Stimulated activated CD4-positive, alpha-beta T cell treated with anti-CD3 and anti-CD28 coated beads, Interleukin-1b, Interleukin-23, amount 100 ng/mL, for 1 hour (primary cell): ENCODE measurements at places on chromosomes 16 and 17.

DNA sequence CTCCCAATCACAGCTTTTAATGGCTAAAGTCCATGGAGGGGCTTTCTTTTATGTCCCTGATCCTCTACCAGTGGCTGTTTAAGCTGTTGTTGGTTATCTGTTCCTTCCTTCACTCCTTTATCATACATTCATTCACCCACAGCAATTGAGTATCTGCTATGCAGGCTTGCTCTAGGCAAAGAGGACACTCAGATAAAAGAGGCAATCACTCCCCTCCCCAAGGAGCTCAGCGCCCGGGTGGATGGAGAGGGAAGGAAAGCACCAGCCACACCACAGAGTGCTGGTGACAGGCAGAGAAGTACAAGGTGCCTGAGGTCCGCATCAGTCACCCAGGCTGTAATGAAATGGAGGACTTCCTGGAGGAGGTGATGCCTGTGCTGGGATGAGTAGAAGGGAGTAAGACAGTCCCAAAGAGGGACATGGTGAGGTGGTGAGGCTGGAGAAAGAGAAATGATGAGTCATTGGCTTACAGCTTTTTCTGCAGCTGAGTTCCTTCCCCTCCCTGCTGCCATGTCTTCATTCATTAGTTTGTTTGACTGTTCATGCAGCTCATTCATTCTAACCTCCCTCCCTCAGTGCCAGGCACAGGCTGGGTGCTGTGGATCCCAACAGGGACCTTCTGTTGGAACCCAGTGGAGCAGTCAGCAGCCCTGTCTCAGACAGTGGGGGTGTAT, 12.8 kb upstream of the NGFR start:
- no peak for DNase-seq

DNA sequence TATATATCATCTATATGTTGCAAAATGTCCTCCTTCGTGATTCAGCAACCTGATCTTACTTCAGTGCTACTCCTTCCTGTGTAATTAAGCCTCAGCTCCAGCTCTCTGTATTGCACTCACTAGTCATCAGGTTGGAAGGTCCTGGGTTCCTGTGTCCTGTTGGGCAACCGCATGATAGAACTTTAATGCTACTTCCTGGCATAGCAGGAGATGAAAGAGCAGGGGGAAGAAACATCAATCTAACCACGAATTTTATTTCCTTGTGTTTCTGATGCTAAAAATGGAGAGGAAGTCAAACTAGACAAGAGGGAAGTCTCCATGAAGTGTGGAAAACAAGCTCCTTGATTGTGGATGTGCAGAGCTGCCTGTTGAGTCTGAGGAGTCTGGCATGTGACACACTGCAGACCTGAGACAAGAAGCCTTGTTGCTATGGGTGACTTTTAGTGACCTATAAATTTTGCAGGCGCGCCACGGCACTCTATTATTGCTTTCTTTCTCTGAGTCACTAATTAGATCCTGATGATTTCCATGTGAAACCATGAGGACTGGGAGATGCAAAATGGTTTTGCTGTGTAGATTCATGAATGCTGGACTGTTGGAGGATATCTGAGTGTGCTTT, 25.6 kb downstream of the IGSF6 start:
- no peak for DNase-seq

GRCh38 chr17:50187394-50187725, 14.1 kb downstream of the COL1A1 start:
- no peak for DNase-seq

GRCh38 chr16:3520413-3520812, 19.6 kb downstream of the CLUAP1 start:
- no peak for DNase-seq

DNA sequence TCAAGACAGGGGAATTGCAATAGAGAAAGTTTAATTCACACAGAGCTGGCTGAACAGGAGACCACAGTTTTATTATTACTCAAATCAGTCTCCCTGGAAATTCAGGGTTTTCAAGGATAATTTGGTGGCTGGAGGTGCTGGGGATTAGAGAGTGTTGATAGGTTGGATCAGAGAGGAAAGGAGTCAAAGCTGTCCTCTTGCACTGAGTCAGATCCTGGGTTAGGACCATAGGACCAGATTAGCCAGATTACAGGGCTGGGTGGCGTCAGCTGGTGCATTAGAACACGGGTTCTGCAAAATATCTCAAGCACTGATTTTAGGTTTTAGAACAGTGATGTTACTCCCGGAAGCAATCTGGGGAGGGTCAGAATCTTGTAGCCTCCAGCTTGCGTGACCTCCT, 1.8 kb upstream of the NSMCE1 start:
- DNase-seq = no peak

DNA sequence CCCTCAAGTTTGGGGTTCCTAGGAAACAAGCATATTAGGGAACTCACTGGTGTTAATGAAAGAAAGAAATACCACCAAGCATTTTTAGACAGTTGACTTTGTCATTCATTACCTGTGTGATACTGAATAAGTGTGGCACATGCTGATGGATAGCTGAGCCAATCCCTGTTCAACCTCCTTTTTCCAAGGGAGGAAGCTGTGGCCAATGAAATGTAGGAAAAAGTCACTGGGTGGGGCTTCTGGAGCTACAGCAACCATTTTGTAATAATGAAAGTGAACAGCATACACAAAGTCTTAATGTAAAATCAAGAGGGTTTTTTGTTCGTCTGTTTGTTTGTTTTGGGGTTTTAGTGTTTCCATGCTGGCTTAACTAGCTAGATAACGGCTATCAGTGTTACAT, 254.3 kb upstream of the SALL1 start:
- DNase-seq = no peak

DNA sequence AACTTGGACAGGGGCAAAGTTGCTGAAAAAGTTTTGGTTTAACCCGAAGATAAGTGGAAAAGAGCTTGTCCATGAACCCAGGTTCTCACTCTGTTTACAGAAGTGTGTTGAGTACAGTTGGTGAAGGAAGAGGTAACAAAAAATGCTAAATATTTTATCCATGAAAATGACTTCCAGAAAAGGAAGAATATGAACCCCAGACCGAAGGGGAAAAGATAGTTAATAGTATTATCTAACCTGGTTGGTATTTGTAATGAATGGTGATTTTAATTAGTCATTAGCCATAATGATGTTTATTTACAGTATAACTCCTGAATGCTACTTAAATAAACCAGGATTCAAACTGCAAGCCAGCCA, 574 bp upstream of the TMEM106A start:
- no peak for DNase-seq

DNA sequence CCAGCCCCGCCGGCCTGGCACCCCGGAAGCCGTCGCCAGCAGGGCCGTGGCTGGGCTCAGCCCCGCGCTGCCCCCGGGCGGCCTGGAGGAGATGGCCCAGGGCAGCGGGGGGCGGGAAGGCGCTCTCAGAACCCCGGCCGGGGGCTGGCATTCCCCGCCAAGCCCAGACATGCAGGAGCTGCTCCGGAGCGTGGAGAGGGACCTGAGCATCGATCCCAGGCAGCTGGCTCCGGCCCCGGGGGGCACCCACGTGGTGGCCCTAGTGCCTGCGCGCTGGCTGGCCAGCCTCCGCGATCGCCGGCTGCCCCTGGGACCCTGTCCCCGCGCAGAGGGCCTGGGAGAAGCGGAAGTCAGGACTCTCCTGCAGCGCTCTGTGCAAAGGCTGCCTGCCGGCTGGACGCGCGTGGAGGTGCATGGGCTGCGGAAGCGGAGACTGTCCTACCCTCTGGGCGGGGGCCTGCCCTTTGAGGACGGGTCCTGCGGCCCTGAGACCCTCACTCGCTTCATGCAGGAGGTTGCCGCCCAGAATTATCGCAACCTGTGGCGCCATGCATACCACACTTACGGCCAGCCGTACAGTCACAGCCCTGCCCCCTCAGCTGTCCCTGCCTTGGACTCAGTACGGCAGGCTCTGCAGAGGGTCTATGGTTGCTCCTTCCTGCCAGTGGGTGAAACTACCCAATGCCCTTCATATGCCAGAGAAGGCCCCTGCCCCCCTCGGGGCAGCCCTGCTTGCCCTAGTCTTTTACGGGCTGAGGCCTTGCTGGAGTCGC, 551 bp downstream of the WDR81 start:
- DNase-seq = no peak

GRCh38 chr16:89917773-89918452, 749 bp upstream of the MC1R start:
- DNase-seq = peak; percentile 21

- DNase-seq = no peak
These were observed 283.6 kb downstream of the ABCC12 start for GRCh38 chr16:47872225-47872624.

- no peak for DNase-seq
These were observed 113.2 kb upstream of the SDK2 start for GRCh38 chr17:73757420-73757819.

DNA sequence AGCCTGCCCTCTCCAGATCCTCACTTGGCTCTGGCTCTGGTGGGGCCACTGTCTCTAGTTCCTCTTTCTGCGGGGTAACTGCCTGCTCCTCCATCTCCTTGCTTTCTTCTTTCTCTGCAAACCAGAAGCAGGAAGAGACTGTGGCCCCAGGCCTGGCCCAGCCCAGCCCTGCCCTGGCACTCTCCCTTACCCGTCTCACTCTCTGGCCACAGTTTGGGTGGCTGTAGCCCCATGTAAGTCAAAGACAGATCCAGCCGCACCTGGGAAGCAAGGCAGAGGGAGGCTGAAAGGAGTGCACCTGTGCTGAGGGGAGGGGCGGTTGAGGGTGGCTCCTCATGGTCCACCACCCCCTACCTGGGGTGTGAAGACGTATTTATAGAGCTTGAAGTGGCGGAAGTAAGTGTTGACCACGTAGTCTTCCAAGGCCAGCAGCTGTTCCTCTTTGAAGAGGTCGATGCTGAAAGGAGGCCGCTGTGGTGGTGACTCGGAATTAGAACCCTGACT, 2.8 kb downstream of the CFAP119 start:
- DNase-seq = no peak

DNA sequence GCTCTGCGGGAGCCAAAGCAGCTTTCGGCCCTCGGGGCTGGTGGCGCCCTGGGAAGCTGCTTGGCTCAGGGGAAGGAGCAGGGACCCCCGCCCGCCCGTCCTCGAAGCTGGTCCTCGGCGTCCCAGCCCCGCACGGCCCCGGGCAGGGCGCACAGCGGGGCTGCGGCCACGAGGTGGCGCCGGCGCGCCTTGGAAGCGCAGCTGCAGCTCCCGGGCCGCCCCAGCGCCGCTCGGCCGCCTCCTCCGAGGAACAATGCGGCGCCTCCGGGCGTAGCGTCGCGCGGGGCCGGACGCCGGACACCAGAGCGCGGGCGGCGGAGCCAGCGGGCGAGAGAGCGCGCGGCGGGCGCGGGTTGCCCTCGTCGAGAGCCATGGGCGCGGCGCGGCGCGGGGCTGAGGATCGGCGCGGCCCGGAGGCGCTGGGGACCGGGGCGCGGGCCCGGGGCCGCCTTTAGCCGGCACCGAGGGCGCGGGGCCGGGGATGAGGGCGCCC, at the start of gene MGAT5B:
Gene MGAT5B (plus strand): TSS at position 229 of the 493 bp plus-strand sequence. CDS start 626 bp downstream, outside the sequence.
- DNase-seq = peak; percentile 69

DNA sequence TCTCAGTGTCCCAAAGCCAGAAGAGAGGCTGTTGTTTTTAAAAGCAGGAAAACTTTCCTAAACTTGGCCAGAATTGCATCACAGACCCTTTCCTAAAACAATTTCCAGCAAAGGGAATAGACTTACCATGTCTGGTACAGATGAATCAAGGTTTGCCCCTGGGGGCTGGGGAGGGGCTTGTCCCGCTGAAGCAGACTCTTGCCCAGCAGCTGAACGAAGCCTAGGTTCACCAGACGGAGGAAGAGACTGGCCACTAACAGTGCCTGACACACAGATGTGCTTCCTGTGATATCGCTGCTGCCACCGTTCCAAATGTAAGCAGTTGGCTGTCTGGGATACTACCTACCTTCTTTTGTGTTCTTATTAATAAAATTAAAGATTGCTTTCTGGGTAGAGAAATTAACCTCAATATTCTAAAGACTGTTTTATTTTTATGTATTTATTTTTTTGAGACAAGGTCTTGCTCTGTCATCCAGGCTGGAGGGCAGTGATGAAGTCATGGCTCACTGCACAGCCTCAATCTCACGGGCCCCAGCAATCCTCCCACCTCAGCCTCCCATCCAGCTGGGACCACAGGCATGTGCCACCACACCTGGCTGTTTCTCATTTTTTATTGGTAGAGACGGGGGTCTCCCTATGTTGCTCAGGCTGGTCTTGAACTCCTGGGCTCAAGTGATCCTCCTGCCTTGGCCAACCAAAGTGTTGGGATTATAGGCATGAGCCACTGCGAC, 13.5 kb downstream of the PRCD start:
- no peak for DNase-seq

- DNase-seq = no peak
These were observed 3.2 kb downstream of the SOST start for GRCh38 chr17:43755389-43755875.

GRCh38 chr17:40921026-40921425, 16.4 kb downstream of the KRT23 start:
- no peak for DNase-seq

DNA sequence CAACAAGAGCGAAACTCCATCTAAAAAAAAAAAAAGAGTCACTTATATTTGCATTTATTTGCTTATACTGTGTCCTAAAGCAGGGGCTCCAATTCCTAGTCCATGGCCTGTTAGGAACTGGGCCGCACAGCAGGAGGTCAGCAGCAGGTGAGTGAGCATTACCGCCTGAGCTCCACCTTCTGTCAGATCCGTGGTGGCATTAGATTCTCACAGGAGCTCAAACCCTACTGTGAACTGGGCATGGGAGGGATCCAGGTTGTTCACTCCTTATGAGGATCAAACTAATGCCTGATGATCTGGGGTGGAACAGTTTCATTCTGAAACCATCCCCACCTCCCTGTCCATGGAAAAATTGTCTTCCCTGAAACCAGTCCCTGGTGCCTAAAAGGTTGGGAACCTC, 24.9 kb downstream of the ITGB3 start:
- no peak for DNase-seq

GRCh38 chr17:30476726-30477082, 504 bp upstream of the GOSR1 start:
- no peak for DNase-seq

DNA sequence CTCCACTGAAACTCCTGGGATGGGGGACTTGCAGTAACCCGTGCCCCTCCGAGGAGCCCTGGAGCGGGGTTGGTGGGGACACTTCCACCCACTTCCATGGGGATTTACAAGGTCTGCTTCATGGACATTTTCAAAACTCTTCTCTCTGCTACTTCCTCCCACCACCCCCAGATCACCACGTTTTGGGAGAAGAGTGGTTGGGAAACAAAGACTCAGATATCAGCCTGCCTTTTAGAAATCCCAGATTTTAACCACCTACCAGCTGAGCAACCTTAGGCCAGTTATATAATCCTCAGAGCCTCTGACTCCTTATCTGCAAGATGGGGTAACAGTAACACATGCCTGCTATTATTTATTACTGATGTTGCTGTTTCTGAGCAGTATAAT, 184.8 kb downstream of the CCDC182 start:
- no peak for DNase-seq

DNA sequence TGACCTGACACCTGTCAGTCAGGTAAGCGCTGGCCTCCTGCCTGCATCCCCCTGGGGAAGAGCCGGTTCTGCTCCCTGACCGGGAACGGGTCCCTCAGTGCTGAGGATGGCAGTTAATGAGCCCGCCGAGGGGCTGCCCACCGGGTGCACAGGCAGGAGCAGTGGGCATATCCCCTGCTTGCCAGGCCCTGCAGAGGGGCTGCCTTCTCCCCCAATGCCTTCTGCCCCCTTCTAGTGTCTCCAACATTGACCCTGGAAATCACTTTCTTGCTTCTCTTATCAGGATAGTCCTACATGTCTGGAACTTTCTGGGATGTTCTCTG, 388.5 kb downstream of the SEC14L1 start:
- no peak for DNase-seq

GRCh38 chr17:47929218-47930000, 12.0 kb upstream of the PNPO start:
- no peak for DNase-seq
